ENCODE measurements at places on chromosomes 4 and X. TPM values are rescaled to one million over a fixed set of nuclear protein-coding genes. Genes with fewer than 3 reads are reported as not detected.
A peak's percentile ranks its signal among the peaks of the same experiment; 100 is the strongest.

- peak; percentile 65 for DNase-seq
Observed at GRCh38 chr4:92387459-92388069, 83.8 kb downstream of the GRID2 start.

GRCh38 chr4:158845311-158846041 lies 76.7 kb downstream of the FNIP2 start:
- DNase-seq, result no peak

AFP gene
- total RNA-seq, result not detected

DNA sequence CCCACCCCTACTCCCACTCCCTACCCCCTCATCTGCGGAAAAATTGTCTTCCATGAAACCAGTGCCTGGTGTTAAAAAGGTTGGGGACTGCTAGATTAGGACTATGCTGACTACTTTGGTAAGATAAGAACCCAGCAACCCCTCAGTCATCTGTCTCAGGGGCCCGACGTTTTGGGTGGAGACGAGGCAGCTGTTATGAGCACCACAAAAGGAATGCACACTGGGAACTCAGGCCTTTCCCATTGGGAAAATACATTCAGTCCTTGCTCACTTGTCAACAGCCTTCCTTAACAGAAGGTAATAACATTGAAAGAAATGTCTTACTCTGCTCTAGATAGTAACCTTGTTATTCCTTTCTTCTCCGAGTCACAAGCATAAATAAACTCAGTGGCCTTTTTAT lies 310.8 kb downstream of the AFF2 start:
- DNase-seq, result no peak

GRCh38 chr4:160450876-160451275 lies 1348.0 kb downstream of the RAPGEF2 start:
- DNase-seq, result peak; percentile 96
